ENCODE measurements at places on chromosomes 1 and 21.

- DNase-seq, result peak; percentile 17
These were observed 202.6 kb downstream of the NFIA start for GRCh38 chr1:61284936-61285335.

DNA sequence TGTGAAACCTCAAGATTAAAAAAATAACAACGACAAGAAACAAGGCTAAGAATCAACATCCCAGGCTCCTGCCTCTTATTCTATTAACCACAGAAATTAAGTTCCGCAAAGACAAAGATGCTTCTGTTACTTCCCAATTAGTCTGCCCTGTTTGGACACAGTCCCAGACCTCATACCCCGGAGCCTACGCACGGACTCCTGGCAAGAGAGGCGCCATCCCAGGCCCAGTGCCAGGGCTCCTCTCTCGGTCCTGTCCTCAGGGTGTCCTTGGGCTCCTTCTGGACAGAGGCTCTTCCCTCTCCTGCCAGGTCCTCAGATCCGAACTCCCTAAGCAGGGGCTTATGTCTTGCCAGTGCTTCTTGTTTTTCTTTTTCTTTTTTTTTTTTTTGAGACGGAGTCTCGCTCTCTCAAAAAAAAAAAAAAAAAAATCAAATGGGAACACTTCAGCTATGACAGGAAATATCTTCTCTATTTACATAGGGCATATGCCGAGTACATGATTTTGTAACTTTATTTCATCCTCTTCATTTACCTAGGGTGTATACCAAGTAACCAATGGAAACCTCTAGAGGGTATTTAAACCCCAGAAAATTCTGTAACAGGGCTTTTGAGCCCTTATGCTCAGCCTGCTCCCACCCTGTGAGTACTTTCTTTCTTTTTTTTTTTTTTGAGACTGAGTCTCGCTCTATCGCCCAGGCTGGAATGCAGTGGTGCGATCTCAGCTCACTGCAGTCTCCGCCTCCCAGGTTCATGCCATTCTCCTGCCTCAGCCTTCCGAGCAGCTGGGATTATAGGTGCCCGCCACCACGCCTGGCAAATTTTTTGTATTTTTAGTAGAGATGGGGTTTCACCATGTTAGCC lies 11.7 kb upstream of the ENO1 start:
- peak; percentile 44 for DNase-seq

DNA sequence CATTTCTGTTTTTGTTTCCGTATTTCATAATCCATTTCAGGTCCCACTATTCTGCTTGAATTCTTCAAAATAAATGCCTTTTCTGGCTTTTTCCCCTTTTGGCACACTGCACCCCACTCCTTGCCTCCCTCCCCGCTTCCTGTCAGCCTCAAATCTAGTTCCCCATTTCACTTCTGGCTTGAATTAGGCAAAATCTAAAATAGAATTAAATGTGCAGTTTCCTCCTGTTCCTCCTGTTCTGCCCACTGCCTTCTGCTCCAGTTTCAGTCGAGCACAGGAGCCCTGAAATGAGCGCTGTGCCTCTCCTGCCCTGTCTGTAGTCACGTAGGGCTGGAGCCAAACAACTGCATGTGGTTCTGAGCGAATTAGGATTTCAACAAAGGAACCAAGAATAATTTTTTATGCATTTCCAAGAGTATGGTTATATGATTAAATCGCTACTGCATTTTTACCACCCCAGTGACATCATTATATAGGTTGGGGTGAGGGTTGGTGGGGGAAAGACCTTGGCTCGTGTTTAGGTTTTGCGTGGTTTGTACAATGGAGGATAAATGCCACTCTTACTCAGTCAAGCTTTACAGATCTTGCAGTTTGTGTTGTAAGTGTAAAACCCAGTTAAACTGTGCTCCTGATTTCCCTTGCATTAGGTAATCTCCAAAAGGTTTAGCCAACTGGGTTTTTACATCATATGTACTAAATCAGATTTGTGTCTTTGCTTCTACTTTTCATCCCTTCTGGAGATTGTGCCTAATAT lies 114.9 kb downstream of the VPS13D start:
- no peak for DNase-seq

DNA sequence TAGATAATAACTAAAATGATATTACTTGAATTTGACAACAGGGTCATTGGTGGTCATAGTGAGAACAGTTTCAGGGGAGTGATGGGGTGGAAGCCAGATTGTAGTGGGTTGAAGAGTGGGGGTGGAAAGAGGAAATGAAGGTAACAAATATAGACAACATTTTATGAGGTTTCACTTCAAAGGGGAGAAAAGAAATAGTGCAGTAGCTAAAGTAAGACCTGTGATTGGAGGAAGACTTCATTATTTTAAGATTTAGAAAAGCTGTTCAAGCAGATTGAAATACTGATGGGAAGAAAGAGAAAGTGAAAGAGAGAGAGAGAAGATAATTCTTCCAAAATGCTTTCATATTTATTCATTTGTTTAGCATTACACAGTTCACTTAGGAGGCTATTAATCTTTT lies 52.0 kb upstream of the KCNA3 start:
- DNase-seq, result no peak

DNA sequence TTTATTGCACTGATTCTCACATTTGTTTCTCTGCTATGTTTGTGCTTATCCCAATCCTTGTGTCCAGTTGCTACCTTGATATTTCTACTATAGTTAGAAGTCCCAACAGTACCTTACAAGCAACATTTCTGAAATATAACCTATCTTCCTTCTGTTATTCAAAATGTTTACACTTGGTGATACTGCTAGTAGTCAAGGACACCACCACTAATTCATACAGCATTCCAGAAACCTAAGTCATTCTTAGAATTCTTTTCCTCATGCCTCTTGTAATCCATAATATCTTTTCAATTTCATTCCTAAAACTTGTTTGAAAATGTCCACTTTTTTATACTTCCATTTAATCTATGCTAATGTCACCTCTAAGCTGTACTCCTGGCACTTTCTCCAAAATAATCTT lies 2132.1 kb downstream of the NCAM2 start:
- DNase-seq, result no peak

GRCh38 chr1:227459326-227459841 lies 104.0 kb upstream of the ZNF678 start:
- no peak for DNase-seq
